ENCODE measurements at places on chromosomes 6 and 20.

DNA sequence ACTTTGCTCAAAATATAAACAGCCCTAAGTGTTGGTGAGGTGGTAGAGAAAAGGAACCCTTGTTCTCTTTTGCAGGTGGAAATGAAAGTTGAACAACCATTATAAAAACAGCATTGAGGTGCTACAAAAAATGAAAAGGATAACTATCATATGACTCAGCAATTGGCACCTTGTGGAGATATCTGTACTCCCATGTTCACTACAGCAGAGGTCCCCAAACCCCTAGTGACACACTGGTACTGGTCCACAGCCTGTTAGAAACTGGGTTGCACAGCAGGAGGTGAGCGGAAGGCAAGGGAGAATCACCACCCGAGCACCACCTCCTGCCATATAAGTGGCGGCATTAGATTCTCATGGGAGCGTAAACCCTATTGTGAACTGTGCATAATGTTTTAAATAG lies 267.4 kb upstream of the THEMIS start:
- no peak for DNase-seq

- DNase-seq, result no peak
Measured at GRCh38 chr6:90277302-90278011, 19.2 kb downstream of the BACH2 start.

DNA sequence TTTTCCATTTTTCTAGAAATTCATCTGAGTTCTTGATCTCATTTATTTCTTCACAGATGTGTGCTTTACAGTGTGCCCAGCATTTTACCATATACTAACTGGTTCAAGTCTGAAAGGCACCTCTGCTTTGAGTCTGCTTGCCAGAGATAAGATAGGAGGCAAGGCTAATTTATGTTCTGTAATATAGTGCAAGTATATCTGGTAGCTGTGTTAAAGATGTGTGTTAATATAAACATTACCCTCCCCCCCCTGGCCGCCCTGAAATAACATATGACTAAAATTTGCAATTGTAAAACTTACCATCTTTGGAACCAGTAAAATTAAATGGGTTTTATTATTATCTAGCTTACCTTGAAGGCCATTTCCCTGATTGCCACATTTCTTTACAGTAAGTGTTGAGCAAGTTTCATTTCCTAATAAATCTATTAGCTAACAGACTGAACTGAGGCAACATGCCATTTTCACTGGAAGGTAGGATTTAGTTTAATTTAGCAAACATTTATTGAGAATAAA lies 2.7 kb downstream of the FBXO9 start:
- no peak for DNase-seq

DNA sequence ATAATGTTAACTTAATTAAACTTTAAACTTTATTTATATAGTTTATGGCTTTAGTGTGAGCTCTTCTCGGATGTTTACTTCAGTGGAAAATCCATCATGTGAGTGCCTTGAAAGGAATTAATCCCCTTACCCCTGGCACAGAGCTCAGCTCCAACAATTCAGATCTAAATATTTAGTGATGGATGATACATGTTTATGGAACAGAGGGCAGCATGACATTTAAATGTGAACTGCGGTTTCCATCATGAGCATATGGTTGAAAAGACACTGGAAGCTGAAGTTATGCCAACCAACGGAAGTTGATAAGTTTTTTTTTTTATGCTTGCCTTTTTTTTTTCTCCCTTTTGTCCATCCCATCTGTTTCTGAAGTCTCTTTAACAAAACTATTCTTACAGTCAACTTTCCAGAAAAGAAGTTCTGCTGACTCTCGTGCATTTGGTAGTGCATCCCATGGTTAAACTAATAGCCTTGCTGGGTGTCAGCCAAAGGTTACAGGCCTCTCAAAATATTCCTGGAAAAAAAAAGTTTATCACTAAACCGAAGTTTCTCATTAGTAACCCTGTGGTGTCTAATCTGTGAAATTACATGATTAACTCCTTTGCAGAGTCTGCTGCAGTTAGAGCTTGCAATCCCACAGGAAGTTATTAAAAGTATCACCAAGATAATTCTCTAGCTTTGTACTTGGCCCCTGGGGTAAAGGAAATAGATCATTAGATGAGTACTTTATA lies 243.9 kb upstream of the TCF21 start:
- DNase-seq, result no peak

DNA sequence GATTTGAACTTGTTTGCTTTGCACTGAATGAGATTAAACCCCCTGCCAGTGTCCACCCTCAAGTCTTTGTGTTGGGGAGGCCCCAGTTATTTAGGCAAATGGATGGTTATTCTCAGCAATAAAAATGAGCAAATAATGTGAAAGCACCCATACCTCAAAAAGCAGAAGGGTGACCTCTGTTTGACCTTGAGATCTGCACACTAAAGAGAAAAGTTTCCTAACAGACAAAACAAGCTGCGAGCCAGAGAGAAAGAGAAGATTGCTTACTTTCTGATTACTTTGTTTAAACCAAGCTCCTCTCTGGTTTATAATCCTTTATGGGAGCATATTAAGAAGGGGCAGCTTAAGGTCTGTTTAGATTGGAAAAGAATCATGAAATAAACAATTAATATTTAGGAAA lies 30.4 kb upstream of the TRERF1 start:
- DNase-seq, result no peak

DNA sequence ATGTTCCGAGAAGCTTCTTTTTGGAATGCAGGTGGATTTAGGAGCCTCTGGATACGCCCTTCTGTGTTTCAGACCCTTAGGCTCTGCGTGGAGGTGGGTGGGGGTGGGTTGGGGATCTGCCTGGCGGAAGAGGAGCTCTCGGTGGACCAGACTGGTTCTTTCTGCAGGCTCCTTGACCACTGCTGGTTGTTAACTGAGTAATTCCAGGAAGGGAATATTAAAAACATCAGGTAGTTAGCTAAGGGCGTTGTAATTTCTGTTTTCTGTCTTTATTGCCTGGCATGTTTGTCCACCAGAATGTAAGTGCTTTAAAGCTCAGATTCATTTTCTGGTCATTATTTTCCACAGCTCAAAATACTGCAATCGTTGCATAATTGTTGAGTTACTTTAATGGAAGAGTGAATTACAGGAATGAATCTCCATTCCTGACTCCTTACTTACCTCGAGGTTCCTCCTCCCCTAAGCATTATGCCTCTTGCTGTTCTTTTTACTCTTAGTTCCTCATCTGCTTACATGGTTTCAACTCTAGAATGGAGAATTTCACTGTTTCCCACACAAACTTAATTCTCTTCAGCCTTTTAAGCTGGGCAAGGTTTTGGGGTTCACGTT lies 5.9 kb downstream of the CDYL start:
- DNase-seq, result no peak

GRCh38 chr6:125944434-125944816 lies 12.1 kb upstream of the HINT3 start:
- DNase-seq, result no peak

- no peak for DNase-seq
Measured at GRCh38 chr20:44542890-44543289, 21.0 kb upstream of the SERINC3 start.

DNA sequence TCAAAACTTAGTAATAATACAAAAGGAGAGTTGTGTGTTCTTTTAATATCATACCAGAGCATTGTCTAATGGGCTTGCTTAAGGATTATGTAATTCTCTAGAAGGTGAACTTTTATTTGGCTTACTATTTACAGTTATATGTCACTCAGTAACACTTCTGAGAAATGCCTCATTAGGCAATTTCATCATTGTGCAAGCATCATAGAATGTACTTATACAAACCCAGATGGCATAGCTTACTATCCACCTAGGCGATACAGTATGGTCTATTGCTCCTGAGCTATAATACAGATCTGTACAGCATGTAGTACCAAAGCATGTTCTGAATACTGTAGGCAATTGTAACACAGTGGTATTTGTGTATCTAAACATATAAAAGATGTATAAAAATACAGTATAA lies 340.1 kb downstream of the PHF3 start:
- no peak for DNase-seq

DNA sequence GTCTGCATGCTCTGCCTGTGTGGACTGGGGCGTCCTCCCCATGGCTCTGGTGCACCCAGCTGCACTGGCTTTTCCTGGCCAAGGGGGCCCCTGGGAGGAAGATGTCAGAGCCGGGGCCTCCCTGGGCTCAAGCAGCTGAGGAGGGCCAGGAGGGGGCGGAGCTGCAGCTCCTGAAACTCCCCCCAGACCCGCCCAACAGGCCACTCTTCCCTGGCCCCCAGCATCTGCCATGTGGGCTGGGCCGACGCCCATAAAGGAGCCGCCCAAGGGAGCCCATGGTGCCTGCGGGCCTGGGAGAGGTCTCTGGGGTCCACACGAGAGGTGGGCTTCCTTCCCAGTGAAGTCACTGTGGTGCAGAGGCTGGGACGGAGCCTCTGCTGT lies 4.0 kb downstream of the RBBP8NL start:
- DNase-seq, result no peak

- peak; percentile 75 for DNase-seq
Measured at GRCh38 chr20:47198254-47198671, 158.2 kb downstream of the ZMYND8 start.

- DNase-seq, result no peak
Measured at GRCh38 chr6:138017166-138017757, 90.0 kb downstream of the PERP start.

- DNase-seq, result no peak
Measured at GRCh38 chr6:169529931-169530751, 171.7 kb downstream of the WDR27 start.

- DNase-seq, result no peak
Measured at GRCh38 chr20:19110285-19110684, 102.2 kb upstream of the SLC24A3 start.

GRCh38 chr6:12173661-12174060 lies 116.5 kb upstream of the EDN1 start:
- DNase-seq, result no peak

- peak; percentile 82 for DNase-seq
Measured at GRCh38 chr6:107823047-107823557, 1.0 kb downstream of the SCML4 start.

DNA sequence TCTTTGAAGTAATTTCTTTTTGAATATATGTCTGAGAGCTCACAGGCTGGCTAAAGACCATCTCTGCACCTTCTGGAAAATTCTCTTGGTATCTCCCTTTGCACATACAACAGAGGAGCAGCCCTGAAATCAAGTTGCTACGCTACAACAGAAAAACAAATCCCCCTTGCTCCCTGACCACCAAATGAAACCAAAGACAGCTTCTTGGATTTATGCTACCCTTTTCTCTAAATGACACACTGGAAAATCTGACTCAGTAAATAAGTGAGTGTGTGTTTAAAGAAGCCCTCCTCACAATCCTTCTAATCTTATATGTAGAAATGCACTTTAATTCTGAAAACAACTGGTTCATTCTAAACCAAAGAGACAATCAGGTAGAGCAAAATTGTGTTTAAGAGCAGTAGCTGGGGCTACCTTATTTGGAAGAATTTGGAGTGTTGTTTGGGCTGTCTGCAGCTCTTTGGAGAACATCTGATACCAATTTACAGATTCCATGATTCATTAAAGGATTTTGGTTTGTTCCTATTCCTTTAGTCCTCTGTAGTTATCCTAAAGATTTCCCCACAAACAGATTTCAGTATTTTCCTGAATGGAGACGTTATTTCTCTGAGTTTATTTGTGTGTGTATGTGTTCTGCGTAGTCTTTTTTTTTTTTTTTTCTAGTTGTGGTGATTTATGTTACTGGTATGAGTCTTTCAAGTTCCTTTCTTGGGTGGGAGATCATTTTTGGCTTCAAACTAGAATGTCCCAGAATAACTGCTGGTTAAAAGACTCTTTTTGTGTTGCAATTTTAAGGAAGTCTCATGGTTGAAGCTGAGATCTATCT lies 36.4 kb upstream of the UTRN start:
- DNase-seq, result no peak

- DNase-seq, result no peak
Measured at GRCh38 chr6:10850728-10851127, 12.4 kb upstream of the MAK start.

- DNase-seq, result no peak
Measured at GRCh38 chr6:169092375-169092774, 161.3 kb downstream of the THBS2 start.

DNA sequence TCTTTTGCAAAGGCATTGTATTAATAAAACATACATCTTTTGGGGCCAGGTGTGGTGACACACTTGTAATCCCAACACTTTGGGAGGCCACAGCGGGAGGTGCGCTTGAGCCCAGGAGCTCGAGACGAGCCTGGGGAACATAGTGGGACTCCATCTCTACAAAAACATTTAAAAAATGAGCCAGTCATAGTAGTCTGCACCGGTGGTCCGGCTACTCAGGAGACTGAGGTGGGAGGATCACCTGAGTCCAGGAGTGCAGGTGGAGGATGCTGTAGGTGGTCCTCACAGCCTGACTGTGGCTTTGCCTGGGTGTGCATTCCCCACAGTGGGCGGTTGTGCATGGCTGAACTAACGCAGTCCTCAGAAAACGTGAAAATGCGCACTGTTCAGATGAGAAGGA lies 162.5 kb downstream of the DLL1 start:
- DNase-seq, result no peak

DNA sequence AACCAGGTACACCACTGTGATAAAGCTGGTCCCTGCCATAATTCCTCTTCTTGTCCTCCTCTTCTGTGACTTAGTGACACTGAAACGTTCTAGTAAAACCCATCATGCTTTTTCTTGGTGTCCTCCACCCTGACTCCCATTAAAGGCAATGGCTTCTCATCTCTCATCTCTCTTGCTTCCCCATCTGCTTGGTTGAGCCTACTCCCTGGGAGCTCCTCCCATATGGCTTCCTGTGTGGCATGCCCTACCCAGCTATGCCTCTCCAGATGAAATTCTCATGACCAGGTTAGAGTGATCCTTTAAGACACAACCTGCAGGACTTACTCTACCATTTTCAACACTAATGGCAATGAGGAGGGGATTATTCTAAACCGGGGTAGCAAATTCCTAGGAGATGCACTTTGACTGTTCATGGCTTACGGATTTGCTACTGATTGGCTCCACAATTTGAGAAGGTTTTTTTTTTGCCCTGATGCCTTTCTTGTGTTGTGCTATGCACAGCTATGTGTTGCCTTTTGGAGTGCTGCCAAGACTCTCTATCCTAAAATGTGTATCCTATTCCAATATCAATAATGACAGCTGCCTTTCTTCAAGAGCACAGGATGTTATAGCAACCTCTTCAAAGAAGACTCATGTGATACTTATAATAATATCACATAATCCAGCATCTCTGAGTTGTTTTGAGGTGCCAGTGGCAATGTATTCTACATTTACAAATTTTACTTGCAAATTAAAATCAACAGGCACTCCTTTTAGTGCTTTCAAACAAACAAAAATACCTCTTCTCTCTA lies 6.1 kb downstream of the SIRPG start:
- DNase-seq, result peak; percentile 57

Measured in activated effector memory CD4-positive, alpha-beta T cell treated with anti-CD3 and anti-CD28 coated beads, Interleukin-2, amount 50 U/mL, for 16 hours (primary cell).